H4 (cell line): ENCODE measurements at places on chromosomes 1 and 21. TPM values are rescaled to one million over a fixed set of nuclear protein-coding genes. Genes with fewer than 3 reads are reported as not detected.

Gene PLCH2
- 0.02 TPM in 1 of 2 replicates, not detected in the other for total RNA-seq

Gene CXADR
- 15.8 and 22.3 TPM in 2 replicates for total RNA-seq

Gene GPR157
- 1.9 TPM in 2 replicates for total RNA-seq

Gene CTH
- total RNA-seq = 21.9 and 26.3 TPM in 2 replicates

Gene CD5L
- total RNA-seq = not detected in 2 replicates

Gene USP16
- 43.6 and 45.7 TPM in 2 replicates for total RNA-seq

Gene ZFP69B
- 3.5 and 5.2 TPM in 2 replicates for total RNA-seq

Gene DOP1B
- 1.2 and 1.5 TPM in 2 replicates for total RNA-seq

Gene TCHH
- total RNA-seq = not detected in 2 replicates

Gene SLC9C2
- not detected in 2 replicates for total RNA-seq

DNA sequence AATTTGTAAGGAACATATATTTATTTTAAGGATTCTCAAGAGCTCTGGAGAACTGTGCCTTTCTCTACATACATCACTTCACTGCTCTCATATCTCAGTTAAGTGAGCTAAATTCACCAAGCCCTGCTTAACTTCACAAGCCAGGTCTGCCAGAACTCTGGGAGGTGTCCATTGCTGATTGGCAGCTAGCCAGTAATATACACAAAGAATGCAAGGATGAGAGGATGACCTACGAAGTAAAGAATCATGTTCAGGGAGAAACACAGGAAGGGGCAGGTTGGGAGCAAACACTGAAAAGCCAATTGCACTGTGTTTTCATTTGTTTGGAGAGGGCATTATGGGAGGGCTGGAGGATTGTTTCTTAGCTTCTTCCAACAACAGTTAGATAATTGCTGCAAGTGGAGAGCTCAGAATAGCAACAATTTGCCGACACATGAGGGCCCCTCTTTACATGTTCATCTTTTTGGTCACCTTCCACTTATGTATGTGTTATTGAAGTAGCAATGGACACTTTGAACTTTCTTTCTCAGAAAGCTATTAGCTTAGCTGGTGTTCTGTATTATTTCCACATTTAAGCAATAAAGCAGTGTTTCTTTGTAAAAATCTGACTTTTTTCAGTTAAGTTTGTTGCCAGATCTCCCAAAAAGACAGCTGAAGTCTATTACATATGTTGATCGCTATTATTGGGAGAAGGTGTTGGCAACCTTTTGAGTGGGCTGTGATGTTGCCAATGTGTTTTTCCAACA lies 254.8 kb downstream of the LTN1 start:
- no peak for DNase-seq

GRCh38 chr1:99725996-99726395 lies 40.4 kb downstream of the FRRS1 start:
- DNase-seq = no peak

GRCh38 chr21:20259031-20259867 lies 739.0 kb upstream of the NCAM2 start:
- DNase-seq = no peak

DNA sequence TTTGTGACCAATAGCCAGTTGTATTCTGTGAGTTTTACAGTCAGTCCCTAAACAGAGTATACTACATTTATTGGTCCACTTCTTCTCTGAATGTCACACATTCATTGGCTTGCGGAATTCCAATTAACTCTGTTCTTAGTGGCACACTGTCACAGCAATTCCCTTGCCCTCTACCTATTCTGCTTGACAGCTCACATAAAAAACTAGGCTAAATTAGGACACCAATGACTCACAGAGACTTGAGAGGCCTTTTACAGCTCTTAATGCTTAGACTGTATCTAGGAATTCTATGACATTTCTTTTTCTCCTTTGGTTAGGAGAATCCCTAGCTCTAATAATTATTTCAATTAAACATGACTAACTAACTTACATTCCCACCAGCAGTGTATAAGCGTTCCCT lies 104.1 kb downstream of the NEGR1 start:
- DNase-seq = no peak

- no peak for DNase-seq
Observed at GRCh38 chr1:32725615-32725982, 23.0 kb upstream of the SYNC start.

GRCh38 chr1:8911416-8912309 lies 33.2 kb upstream of the ENO1 start:
- no peak for DNase-seq

- no peak for DNase-seq
Observed at GRCh38 chr1:2312160-2312514, 79.2 kb downstream of the MORN1 start.

GRCh38 chr1:48677306-48678287 lies 99.1 kb downstream of the BEND5 start:
- peak; percentile 62 for DNase-seq

- DNase-seq = no peak
Observed at GRCh38 chr1:203300441-203301330, 4.6 kb upstream of the BTG2 start.

DNA sequence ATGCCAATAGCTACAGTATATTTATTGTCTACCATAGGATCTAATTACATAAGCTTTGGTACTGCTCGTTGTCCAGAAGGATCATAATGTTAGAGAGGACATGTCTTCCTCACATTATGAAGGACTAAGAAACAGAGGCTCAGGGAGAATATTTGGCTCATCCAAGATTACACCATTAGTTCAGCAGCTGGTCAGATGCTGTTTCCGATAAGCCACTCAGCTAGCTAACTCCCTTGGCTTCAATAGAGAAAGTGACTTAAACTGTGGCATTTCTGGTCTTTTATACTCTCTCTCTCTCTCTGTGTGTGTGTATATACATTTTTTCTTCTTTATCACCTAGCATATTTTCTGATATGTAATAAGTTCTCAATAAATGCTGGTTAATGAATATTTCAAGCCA lies 70.4 kb downstream of the DDR2 start:
- DNase-seq = no peak

DNA sequence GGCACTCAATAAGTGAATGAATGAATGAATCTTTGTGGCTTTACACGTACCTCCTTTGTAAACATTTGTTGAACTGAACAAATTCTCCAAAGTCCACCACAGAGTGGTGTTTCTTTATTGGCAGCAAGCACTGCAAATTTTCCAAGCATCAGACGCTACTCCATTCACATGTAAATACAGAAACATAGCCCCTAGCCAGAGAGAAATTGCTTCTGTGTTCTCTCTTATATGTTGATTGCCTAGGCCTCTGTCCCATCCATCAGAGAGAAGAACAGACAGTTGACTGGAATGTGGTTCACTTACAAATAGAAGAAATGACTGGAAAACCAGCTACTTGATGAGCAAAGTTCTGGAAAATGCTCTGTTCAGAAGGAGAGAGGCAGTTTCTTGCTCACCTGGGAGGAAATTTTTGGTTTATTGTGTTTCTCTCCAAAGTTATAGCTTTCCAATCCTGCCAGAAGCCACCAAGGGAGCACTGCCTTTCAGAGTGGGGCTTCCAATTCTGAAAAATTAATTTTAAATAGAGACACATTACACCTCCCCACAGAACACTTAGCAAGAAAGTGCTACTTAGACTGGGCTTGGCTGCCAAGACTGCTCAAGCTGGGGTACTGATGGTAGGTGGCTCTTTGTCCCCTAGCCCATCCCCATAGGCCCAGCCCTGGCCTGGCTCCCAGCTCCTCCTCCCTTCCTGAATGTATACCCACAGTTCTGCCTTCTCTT lies 18.1 kb upstream of the KIRREL1 start:
- DNase-seq = no peak

GRCh38 chr1:238465449-238465848 lies 574.7 kb upstream of the ZP4 start:
- DNase-seq = no peak

- DNase-seq = no peak
Observed at GRCh38 chr1:184225283-184226099, 161.3 kb upstream of the C1orf21 start.

GRCh38 chr1:208077232-208078075 lies 166.5 kb upstream of the CD34 start:
- no peak for DNase-seq

DNA sequence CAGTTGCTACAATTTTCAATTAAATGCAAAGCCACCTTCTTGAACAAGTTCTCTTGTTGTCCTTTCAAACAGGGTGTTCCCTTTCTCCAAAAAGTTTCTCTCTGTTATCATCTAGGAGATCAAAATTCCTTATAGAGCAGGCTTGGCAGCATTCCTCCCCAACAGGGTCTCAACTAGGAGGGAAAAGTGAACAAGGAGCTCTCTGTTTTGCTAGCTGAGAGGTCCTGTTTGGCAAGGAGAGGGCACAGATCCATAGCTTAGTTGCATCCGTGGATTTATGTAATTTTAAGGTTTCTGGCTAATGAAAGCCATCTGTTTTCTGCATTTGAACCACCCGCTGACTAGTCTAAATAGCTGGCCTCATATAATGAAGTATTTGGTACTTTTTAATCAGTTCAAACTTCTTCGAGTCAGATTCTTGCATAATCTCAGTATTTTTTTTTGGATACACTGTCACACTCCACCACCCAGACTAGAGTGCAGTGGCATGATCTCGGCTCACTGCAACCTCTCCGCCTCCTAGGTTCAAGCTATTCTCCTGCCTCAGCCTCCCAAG lies 54.0 kb downstream of the APP start:
- peak; percentile 38 for DNase-seq

DNA sequence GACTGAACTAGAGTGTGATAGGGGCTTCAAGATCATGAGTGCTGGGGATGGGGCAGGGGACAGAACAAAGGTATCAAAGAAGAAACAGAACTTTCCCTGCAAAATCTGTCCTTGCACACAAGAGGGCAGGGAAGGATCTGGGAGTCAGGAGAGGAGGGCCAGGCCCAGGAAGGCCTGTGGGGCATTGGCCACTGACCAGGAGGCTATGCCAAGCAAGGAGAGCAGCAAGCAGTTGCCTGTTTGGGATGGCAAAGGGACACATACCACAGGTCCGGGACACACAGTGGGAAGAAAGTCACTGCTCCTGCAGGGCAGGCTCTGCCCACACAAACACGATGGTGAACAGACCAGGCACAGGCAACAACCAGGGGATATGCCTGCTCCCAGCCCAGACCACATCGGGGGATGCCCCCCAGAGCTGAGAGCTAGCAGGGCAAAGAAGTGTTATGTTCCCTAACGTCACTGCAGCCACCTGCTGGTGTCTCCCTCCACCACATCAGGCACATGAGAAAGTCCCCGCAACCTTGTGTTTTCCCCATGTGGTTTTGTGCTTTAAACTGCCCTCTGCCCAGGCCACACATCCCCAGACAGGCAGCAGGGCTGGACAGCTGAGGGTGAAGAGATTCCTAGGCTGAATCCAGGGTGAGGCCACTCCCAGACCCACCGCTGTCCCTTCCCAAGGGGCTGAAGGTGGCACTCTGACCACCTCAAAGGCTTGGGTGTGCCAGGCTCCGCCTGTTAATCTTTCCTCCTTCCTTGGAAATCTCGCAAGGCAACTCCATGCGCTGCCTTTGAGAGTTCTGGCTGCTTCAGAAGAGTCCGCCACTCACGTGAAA lies 53.6 kb downstream of the KIF21B start:
- no peak for DNase-seq

- DNase-seq = no peak
Observed at GRCh38 chr1:59062743-59063142, 234.2 kb upstream of the FGGY start.
